ENCODE measurements at places on chromosomes 16 and 17.

DNA sequence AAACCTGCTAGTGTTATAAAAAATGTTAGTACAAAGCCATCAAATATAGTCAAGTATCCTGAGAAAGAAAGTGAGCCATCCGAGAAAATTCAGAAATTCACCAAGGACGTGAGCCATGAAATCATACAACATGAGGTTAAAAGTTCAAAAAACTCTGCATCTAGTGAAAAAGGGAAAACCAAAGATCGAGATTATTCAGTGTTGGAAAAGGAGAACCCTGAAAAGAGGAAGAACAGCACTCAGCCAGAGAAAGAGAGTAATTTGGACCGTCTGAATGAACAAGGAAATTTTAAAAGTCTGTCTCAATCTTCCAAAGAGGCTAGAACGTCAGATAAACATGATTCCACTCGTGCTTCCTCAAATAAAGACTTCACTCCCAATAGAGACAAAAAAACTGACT is 31.7 kb downstream of the RBBP6 start:
- DNase-seq: no peak

- DNase-seq: no peak
Measured at GRCh38 chr16:1923299-1924034, 5.3 kb upstream of the HS3ST6 start.

DNA sequence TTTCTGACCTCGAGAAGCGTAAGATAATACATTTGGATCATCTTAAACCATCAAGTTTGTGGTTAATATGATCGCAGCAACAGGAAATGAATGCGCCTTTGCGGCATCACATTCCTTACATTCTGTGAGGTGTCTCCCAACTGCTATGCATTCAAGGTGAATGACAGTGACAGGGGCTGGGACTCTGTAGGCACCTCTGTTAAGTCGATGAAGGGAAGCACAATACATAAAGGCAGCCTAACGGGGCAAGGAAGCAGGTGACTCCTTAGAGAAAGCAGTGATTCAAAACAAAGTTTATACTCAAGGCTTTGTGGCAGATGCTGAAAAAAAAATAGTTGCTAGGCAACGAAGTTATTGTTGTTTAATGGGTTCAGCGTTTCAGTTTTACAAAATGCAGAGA is 21.6 kb upstream of the EVPL start:
- no peak for DNase-seq

DNA sequence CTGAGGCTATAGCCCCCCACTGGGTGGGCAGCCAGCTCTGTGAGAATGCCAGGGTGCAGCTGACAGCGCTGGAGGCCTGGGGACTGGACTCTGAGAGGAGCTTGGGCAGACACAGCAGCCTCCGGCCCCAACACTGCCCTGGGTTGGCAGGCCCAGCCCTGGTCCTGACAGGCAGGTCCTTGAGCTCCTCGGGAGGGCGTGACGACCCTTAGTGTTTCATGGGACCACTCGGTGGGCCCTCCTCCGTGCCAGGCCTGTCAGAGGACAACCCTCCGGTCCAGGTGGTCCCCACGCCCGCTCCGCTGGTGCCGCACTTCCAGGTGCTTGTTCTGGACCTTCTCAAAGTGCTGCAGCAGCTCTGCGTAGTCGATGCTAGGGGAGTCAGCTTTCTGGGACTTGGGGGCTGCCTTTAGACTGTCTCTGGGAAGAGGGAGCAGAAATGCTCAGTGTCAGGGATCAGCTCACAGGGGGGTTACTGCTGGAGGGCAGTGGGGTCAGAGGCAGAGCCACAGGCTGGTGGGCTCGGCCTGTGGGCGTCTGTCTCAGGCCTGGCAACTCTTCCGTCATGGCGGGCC is 1.9 kb upstream of the MTSS2 start:
- no peak for DNase-seq

- no peak for DNase-seq
Measured at GRCh38 chr17:17350491-17351355, 47.5 kb downstream of the NT5M start.

DNA sequence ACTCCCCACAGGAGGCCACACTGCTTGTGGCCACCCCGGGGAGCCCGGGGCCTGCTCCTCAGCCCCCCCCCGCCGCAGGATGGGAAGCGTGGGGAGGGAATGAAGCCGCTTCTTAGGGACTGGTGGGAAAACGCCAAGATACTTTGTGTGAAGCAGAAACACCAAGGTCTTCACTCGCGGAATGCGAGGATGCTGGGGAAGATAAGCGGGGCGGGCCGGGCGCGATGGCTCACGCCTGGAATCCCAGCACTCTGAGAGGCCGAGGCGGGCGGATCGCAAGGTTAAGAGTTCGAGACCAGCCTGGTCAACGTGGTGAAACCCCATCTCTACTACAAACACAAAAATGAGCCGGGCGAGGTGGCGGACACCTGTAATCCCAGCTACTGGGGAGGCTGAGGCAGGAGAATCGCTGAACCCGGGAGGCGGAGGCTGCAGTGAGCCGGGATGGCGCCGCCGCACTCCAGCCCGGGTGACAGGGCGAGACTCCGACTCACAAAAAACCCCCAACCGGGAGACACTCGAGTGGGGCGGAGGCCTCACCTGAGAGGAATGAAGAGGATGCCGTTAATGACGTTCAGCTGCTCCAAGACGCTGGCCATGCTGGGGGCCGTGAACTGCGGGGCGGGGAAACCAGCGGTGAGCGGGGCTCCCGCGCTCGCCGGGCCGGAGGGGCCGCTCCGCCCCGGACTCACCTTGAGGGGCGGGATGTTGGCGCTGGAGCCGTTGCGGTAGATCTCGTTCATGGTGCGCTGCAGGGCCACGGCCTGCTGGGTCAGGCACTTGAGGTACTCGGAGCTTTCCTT is 20.3 kb downstream of the CLUH start:
- no peak for DNase-seq

DNA sequence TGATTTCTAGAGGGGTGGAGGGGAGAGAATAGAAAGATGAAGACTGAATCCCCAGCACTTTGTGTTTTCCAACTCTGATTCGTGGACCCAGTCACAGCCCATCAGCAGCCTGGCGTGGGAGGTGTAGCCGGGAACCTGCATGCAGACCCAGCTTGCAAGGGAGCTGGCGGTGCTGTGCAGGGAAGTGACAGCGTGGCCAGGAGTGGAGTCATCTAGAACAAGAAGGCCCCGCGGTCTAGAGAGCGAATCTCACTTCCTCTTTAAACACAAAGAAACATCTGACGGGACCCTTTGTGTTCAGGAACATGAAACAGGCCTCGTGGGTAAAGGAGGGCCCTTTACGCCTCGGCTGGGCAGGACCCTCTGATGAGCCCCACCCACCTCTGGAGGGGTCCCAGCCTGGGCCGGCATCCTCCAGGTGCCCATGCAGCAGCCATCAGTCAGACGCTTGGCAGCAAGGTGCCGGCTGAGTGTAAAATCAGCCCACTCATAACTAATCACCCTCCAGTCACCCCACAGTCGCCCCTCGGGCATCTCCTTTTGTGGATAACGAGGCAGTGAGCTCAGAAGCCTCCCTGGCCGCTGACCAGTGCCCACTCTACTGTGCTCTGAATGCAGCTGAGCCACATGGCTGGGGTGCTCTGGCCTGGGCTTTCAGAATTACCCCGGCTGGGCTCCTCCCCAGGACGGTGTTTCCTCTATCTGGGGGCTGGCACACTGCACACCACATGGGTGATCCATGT is 4.4 kb downstream of the SNAI3 start:
- DNase-seq: no peak

DNA sequence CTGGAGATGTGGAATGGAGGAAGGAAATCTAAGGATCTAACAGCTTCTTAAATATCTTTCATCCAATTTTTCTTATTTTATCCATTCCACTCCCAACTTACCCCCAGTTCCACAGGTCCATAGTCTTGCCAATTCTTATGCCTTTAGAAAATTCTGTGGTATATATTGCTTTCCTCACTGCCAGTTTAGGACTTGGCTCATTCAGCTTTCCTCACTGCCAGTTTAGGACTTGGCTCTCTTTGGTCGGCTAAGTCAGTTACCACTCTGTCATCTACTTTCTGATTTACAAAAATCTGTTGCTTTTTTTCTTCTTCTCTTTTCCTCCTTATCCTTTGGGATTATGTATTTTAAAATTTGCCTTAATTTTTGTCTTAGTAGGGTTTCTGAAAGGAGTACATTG is 128.5 kb downstream of the PPM1E start:
- no peak for DNase-seq

GRCh38 chr16:9957433-9957832 is 224.8 kb downstream of the GRIN2A start:
- DNase-seq: no peak

- DNase-seq: no peak
Measured at GRCh38 chr17:57477522-57478362, 221.4 kb downstream of the MSI2 start.

DNA sequence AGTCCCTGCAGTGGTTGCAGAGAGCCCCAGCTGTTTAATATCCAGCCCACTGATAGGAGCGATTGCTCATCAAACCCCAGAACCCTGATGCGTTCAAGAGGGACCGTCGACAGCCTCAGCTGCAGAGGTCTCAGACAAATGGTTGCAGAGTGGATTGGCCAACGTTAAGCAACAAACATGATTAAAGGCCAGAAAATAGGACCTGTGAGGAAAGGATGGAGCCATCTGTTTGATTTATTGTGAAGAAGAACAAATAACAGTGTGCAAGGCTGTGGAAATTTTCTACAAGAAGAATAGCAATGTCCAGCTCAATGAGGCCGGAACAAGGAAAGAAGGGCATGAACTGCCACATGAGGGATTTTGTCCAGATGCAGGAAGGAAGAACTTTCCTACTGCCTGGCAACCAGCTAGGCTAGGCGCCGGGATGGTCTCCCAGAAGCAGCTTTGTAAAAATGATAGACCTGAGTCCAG is 138.4 kb upstream of the DNAH9 start:
- DNase-seq: no peak

DNA sequence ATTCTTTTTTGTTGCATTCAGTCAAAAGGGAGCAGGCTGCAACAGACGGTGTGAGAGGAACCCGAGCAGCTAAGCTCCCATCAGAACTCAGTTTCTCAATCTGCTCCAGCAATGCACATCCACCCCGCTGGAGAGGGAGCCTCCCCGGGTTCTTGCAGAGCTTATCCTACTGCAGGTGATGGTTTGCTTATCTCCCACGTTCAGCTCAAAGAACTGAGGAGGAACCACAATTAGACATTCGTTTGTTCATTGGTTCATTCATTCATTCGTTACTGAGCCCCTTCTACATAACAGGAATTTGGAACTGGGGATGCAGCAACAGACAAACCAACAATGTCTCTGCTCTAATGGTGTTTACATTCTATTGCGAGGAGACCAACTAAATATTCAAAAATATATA is 22.2 kb upstream of the ALOX15 start:
- no peak for DNase-seq

GRCh38 chr16:83995754-83996153 is 27.7 kb downstream of the NECAB2 start:
- no peak for DNase-seq

GRCh38 chr16:89246383-89246902 is 28.9 kb downstream of the ZNF778 start:
- no peak for DNase-seq

DNA sequence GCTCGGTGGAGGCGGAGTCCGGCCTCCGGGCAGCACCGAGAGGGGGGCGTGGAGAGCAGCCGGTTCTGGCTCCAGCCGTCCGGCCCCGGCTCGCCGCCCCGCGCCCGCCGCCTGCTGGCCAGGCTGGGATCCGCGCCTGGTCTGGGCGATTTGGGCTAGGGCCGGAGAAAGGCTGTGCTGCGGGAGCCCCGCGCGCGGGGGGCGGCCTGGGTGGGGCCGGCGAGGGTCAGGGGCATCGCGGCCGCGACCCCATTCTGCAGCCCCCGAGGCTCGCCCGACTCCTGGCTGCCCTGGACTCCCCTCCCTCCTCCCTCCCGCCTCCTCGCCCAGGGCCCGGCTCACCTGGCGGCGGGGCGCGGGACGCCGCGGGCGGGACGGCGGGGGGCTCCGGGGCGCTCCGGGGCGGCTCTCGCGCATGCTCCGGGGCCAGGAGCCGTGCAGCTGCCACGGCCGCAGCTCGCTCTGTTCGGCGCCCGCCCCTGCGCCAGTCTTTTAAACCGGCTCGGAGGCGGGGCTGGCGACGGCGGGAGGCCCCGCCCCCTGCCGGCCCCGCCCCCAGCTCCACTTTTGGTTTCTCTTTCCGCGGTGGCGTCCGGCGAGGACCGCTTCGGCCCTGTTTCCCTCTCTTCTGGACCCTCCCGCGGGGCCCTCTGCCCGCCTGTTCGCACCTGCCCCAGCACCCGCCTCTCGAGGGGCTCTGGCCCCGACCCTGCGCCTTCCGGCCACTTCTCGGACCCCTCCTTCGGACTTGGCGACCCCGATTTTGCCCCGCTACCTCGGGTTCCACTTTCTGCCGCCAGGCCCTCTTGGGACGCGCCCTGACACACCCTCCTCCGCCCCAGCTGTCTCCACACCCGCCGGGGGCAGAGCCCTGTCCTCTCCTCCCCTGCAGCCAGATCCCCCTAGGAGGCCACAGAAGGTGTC is at the start of gene SOCS1:
Gene SOCS1 (minus strand): TSS at position 468 of the 924 bp plus-strand sequence. CDS start 726 bp downstream, outside the sequence.
- peak; percentile 78 for DNase-seq

GRCh38 chr17:61129267-61130254 is 270.1 kb upstream of the TBX2 start:
- DNase-seq: no peak

GRCh38 chr16:1257561-1258224 is 1.8 kb downstream of the TPSD1 start:
- no peak for DNase-seq

DNA sequence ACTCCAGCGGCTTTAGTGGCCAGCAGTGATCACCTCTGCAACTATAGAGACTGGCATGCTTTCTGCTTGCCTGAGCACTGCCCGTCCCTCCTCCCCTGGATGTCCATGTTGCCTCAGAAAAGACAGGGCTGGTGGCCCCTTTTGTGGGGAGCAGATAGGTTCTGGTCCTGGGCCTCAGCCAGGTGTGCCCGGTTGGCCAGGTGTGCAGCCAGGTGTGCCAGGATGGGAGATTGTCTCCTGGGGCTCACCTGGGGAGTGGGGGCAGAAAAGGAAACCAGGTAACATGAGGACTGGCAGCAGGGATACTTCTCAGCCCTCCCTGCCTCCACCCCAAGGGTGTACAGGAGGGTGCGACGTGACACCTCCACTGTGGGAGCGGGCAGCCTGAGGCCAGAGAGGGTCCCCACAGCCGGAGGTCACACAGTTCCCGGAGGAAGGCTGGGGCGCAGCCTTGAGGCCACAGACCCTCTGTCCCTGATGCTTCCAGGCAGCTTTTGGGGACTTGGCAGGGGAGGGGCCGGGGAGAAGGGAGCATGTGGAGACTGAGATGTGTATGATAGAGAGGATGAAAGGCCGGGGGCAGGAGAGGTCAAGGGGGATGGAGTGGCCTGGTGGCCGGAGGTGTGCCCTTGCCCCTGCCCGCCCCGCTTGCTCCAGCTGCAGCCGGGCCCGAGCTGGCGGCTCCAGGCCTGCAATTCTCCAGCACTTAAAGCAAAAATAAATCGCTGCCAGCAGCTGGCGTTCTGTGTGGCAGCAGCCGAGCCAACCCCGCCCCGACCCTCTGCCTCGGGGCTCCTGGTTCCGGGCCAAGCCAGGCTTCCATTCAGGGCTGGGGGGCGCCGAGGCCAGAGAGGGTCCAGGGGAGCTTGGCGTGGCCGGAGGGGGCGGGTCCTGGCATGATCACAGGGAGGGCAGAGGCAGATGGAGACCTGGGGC is 6.7 kb downstream of the KCNJ12 start:
- DNase-seq: no peak

- DNase-seq: no peak
Measured at GRCh38 chr16:49409121-49409520, 35.5 kb downstream of the C16orf78 start.

Data from activated CD8-positive, alpha-beta memory T cell treated with anti-CD3 and anti-CD28 coated beads for 4 hours (primary cell).